ENCODE measurements at places on chromosomes 1 and 21.
A peak's percentile ranks its signal among the peaks of the same experiment; 100 is the strongest.

DNA sequence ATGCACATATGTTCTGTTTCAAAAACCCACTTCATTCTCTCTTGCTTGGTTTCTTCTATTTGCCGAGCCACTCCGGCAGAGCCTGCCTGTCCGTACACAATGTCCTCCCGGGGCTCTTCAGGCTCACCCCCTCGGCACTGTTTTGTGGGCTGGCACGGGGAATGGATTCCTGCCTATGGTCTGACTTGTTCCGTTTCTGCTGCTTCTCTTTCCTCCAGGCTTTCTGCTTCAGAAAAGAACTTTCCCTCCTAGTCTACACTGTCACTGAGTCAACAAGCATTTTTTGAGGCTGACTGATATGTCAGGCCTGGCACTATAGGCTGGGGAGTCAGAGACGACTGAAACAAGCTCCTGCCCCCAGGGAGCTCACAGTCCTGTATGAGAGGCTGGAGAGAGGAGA lies 28.4 kb upstream of the SARS1 start:
- DNase-seq = no peak

- no peak for DNase-seq
These were observed 11.6 kb upstream of the PCP4 start for GRCh38 chr21:39855595-39855994.

- DNase-seq = no peak
These were observed 2.1 kb downstream of the MASP2 start for GRCh38 chr1:11044849-11045427.

- peak; percentile 36 for DNase-seq
These were observed 5.6 kb downstream of the CTSS start for GRCh38 chr1:150760013-150760412.

All from common myeloid progenitor, CD34-positive (primary cell).